GM12892 (cell line): ENCODE measurements at places on chromosomes 2 and 18.

DNA sequence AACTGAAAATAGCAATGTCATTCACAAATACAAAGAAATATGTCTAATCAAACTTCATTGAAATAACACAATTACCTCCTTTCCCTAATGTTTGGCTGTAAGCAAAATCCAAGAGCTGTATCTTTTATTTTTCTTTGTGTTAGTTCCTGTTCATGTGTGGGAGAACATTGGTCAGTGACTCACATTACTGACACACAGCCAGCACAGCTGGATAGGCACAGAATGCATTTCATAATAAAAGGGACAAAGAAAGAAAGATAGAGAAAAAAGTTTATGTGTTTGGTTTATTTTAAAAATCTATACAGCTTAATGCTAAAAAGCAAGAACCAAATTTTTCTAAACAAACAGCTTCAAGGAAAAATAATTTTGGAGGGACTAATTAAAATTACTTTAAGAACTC lies 185.6 kb upstream of the COL3A1 start:
- DNase-seq = no peak

GRCh38 chr2:99708231-99708630 lies 218.4 kb upstream of the REV1 start:
- DNase-seq = no peak

DNA sequence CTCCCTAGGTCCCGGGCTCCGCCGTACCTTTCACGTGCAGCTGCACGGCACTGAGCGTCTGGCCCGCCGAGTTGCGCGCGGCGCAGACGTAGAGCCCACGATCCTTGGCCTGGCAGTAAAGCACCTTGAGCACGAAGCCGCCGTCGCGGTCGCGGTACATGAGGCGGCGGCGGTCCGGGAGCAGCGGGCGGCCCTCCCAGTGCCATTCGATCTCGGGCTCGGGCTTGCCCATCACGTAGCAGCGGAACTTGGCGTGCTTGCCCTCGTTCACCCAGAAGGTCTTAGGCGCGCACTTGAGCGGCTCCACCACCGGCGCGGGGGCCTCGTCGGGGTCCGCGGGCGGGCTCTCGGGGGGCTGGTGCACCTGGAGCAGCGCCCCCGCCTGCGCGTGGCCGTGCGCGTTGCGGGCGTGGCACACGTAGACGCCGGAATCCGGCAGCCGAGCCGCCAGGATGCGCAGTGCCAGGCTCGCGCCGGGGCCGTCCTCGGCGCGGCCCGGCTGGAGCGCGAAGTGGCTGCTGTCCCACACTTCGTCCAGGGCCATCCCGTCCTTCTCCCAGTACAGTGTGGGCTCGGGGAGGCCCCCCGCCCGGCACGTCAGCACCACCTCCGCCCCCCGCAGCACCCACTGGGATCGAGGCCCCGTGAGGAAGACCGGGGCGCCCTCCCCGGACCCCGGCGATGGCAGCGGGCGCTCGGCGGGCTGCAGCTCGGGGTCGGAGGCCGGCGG lies 980 bp downstream of the OBSL1 start:
- DNase-seq = peak; percentile 21

GRCh38 chr2:119263656-119264055 lies 40.0 kb downstream of the STEAP3 start:
- DNase-seq = no peak

GRCh38 chr2:240819858-240820606 lies at the start of gene KIF1A:
TSS of gene KIF1A (minus strand) at chr2:240820219. CDS start at chr2:240797752, 22,467 bp downstream.
- DNase-seq = no peak

GRCh38 chr2:120298173-120298835 lies 45.7 kb downstream of the RALB start:
- no peak for DNase-seq

- DNase-seq = no peak
Measured at GRCh38 chr2:225911019-225911418, 511.5 kb downstream of the NYAP2 start.

- DNase-seq = no peak
Measured at GRCh38 chr2:122885436-122885835, 1130.0 kb downstream of the TSN start.

DNA sequence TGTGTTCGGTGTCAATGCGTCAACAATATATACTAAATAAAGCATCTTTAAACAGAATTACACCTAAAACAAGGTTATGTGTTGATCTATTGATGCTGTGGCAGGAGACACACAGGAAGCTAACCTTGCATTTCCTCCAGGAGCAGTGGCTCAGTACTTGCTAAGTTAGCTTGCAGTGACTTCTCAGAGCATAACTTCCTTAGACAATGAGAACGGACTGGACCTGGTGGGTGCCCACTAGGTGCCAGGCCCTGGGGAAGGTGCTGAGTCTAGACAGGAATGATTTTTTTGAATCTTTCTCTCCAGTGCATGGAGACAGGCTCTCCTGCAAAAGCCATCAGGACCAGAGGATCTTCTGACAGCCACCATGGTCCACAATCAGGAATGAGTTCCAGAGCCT lies 73.8 kb upstream of the MGAT4A start:
- no peak for DNase-seq

GRCh38 chr18:12811191-12811950 lies 72.7 kb downstream of the PTPN2 start:
- DNase-seq = no peak

GRCh38 chr2:229300790-229301189 lies 29.7 kb upstream of the PID1 start:
- DNase-seq = no peak

- no peak for DNase-seq
Measured at GRCh38 chr2:215866606-215867005, 146.7 kb downstream of the MREG start.

GRCh38 chr2:219482674-219483405 lies 15.9 kb upstream of the GMPPA start:
- DNase-seq = no peak

- DNase-seq = no peak
Measured at GRCh38 chr2:37201766-37202165, 5.5 kb downstream of the CEBPZOS start.

- DNase-seq = no peak
Measured at GRCh38 chr2:1687254-1687653, 57.1 kb downstream of the PXDN start.

- DNase-seq = no peak
Measured at GRCh38 chr2:222943820-222944219, 83.0 kb downstream of the ACSL3 start.

GRCh38 chr2:43152741-43153647 lies 73.4 kb downstream of the ZFP36L2 start:
- no peak for DNase-seq

GRCh38 chr2:130302164-130302886 lies 40.4 kb upstream of the IMP4 start:
- DNase-seq = no peak

DNA sequence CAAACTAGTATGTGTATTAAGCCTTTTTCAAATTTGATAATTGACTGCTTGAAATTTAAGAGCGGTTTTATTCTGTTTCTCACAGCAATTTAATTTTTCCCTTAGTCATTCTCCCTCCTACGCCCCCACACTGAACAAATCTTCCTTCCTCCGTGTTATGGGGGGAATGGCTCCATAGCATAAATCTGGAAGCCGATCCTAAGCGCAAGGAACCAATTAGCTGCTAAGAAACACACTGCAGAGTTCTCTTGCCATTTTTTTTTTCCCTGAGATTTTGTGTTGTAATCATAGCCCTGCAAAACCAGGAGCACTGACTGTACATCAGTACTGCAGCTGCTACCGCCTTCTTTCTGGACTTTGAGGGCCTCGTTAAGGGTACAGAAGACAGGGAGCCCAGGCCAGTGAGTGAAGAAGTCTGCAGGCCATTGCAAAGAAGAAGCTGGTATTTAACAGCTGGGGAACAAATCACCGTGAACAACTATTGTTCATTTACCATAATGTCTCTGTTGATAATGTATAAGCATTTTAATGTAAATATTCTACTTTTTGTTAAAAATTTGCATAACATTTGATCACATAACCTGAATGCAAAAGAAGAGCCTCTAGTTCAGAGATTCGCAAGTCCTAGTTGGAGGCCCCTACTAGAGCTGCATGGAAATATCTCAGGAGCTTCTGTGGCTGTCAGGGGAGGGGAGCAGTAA lies 264.0 kb downstream of the LRATD1 start:
- DNase-seq = no peak

- DNase-seq = no peak
Measured at GRCh38 chr2:14517731-14518130, 114.8 kb upstream of the LRATD1 start.

DNA sequence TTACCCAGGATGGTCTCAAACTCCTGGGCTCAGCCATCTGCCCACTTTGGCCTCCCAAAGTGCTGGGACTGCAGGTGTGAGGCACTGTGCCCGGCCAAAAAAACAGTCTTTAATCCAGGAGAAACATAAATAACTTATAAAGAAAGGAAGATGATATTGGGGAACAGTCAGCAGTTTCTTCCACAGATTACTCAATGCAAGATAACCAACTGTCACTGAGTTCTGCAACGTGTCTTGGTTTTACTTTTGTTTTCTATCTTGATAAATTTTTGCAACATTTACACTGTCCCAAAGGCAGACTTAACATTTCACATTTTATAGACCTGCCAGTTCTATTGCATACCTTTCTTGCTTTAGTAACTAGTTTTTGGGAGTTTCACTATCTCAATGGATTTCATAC lies 71.1 kb downstream of the ANKRD44 start:
- no peak for DNase-seq

DNA sequence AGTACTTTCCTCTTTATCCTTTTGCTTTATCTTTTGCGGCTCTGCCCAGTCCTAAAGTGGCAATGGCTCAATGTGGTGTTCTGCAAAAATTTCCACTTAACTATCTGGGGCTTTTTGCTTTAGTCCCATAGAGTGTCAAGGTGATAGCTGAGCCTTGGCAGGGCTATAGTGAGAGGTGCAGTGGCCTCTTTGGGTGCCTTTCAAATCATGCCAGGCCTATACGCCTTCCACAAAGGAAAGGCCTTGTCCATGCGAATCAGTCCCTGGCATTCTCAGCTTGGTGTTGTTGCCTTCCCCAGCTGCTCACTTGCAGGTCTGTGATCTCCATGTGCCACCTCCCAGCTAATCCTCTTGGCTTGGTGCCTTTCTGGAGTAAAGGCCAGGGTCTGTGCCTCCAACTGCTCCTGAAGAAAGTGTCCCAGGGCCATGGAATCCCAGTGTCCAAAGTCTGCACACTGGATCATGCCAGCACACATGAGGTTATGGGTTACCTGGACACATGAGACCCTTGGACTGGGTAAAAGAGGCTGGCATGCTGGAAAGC lies 26.6 kb downstream of the PAX8 start:
- DNase-seq = no peak

- no peak for DNase-seq
Measured at GRCh38 chr2:186991766-186992417, 142.9 kb upstream of the ZSWIM2 start.
